ENCODE measurements at places on chromosomes 4 and X.

DNA sequence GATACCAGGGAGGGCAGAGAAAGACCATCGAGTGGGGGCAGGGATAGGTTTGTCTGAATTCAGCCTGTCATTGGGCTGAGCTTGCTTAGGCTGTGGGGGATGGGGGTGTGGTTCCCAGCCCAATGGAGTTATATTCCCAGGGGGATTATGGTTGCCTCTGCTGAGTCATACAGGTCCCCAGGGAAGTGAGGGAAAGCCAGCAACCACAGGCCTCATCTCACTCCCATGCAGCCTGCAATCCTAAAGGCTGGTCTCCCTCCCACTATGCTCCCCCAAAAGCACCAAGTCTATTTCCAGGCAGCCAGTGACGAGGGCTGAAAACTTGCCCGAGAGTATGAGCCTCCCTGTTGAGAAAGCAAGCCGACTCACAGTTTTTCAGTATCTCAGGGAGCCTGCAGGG is 39.3 kb downstream of the AFM start:
- no peak for DNase-seq

DNA sequence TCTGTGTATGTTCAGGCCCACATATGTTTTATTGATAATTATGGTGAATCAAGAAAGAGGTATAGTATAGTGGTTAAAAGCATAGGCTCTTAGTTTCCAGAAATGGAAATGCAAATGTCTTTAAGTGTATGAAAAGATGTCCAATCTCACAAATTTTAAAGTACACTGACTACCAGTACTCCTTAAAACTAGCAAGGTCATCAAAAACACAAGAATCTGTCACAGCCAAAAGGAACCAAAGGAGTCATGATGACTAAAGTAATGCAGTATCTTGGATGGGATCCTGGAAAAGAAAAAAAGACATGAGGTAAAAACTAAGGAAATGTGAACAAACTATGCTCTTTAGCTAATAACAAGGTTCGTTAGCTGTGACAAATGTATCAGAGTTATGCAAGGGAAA is 661 bp upstream of the RBM41 start:
- no peak for DNase-seq

DNA sequence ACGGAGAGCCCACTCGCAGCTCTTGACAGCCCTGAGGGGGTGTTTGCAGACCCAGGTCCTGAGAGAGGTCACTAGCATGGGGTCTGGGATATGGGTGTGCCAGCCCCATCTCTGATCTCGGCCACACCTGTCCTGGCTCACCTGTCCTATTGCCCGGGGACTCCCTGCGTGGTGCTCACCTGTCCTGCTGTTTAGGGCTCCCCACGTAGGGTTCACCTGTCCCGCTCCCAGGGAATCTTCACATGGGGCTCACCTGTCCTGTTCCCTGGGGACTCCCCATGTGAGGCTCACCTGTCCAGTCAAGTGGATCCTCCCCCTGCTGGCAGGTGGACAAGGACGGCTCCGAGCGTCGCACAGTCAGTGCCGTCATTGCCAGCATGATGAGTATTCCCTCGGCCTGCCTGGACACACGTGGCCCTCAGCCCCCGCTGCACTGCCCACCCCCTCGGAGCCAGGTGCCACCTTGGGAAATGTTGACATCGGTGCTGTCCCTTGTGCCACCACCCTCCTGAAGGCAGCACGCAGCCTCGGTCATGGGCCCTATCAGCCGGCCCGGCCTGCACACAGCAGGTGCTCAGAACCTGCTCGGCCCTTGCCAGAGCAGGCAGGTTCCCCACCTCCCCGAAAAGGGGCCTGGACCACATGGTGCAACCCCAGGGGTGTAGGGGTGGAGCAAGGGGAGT is 6.3 kb downstream of the SLC49A3 start:
- no peak for DNase-seq

GRCh38 chr4:74056114-74056857 is 17.8 kb upstream of the CXCL3 start:
- DNase-seq = no peak

DNA sequence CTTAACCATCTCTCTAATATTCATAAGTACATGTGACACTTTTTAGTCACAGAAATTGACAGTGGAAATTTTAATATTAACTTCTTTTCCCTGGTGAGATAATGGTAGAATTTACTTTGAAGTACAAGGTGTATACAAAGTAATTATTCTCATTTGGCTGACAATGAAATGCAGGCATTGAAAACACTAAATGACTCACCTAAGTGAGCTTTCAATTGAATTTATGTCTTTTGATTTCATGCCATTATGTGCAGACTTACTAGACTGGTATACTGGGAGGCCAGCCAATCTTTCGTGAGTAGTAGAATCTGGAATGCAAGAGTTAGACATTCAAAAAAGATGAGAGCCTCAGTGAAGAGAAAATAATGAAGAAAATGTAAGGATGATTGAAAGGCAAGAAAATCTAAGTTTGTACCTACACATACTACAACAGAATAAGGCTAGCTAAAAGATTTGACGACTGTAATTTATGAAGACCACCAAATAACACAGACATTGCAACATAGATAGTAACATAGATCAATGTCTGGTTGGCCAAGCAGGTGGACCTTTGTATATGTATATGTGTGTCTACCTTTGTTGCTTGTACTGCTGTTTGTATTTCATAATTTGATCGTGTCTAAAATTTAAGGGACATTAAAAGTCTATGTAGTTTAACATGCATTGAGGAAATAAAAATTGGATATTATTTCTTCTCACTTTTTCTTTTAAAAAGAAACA is 459.7 kb downstream of the IL15 start:
- no peak for DNase-seq

DNA sequence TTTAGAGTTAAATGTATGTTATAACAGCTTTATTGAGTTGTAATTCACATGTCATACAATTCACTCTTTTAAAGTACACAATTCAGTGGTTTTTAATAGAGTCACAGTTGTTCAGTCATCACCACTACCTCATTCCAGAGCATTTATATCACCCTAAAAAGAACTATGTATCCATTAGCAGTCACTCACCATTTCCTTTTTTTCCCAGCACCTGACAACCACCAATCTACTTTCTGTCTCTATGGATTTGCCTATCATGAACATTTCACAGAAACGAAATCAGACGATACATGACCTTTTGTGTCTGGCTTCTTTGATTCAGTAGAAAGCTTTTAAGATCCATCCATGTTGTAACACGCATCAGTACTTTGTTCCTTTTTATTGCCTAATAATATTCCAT is 52.9 kb upstream of the FRAS1 start:
- DNase-seq = no peak

- no peak for DNase-seq
Measured at GRCh38 chr4:20288047-20288650, 36.4 kb downstream of the SLIT2 start.

DNA sequence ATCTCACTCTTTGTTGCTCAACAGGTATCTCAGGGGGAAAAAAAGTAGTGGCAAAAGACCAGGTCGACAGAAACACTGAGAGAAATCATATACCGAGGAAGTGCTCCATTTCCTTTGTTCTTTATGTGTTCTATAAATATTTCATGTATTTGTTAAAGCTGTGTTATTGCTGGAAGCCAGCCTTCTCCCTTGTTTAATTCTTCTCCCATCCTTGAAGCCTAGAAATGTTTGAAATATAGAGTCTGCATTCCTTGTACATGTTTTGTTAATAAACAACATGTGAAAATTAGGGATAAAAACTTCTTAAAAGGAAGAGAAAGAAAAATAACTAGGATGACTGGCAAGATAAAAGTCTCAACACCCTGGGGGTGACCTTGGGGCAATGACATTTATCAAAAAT is 186.2 kb downstream of the ANKRD50 start:
- no peak for DNase-seq

DNA sequence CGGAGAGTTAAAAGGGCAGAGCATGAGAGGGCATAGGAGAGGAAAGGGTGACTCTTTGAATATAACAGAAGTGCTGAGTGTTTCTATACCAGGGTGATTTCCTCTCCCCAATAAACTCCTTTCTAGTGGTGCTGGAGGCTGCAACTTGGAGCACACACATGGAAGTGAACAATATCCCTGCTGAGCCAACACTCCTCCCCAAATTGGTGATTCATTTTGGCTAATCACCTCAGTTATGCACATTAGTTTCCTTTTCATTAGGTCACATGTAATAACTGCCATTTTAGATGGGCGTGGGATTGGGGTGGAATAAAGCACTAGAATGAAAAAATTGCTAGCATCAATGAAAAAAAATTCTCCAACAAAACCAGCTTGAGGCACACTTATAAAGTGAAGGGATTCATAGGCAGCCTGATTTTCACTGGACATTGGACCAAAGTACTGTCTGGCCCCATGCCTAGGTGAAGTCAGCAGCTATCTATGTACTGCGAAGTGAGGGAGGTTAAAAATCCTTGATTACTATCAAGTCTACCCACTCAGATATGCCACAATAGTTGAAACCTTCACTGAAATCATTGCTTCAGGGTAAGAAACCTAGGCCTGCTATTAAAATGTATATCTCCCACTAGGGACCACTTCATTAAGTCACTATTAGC is 174.0 kb downstream of the GLUD2 start:
- no peak for DNase-seq

- no peak for DNase-seq
Measured at GRCh38 chrX:135307171-135307570, 2.1 kb upstream of the ETDC start.

DNA sequence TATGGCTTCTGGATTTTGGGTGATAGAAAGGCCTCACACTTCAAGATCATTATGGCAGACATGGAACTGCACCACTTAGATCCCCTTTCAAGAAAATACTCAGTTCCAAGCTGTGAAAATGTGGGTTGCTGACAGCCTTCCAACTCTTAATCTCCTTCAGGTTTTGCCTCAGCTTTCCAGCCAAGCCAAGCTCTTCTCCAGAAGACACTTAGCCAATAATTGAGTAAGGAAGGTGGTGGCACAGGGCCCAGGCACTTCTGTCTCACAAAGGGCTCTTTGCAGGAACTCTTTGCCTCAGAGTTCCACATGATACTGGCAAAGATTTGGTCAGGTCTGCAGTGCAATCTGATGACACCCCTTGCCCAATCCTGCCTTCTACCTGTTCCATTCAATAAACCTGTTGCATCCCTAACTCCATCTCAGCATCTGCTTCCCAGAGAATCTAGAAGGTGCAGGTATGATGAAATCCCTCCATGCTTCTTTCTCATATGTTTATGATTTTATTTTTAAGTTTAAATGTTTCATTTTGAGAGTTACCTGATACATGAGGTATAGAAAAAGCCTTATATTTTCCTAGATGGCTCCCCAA is 30.6 kb downstream of the ANXA5 start:
- DNase-seq = no peak

- no peak for DNase-seq
Measured at GRCh38 chr4:26152056-26152455, 168.8 kb upstream of the RBPJ start.

DNA sequence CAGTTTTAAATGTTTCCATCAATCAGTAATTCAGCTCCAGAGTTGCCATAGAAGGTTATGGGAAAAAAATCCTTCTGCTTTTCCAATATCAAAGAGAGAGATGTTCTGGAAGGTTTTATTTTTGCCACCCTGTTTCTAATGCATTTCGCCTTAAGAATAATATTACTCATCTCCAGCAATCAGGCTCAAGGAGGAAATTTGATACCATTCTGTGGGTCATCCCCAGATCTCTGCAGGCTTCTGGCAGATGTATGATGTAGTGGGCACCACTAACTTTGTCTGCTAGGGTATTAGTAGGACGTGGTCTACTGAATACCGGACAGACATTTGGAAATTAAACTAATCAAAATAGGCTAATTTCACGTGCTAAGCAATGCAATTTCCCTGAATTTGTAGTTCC is 645.4 kb upstream of the TENM3 start:
- DNase-seq = no peak

DNA sequence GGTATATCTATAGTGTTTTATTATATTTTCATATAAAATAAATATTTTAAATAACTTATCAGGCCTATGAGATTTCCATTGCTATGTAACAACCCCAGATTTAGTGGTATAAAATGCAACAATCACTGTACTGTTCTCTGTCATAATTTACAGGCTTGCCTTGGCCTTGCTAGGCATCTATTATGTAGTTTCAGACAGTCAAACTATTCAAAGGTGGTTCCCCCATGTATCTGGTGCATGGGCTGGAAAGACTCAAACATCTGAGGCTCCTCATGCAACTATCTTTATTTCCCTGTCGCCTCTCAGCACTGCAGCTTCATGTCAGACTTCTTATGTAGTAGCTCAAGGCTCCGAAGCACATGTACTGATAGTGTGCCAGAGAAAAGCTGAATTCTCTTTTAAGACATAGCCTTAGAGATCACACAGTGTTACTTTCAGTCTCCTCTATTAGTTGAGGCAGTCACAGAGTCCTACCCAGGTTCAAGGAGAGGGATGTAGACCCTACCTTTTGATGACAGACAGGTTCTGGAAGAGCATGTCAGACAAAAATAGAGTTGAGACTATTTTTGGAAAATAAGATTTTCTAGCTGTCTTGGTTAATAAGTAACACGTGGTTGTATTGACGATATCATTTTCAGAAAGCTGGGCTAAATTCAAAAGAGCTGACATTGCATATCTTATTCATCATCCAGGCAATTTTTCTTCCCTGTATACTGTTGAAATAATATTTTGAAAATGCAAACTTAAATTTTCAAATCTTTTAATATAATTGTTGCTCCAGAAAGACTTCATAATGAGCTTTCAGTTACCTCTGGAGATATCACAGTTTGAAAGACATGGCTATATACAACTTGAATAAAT is 19.4 kb downstream of the MTTP start:
- no peak for DNase-seq

GRCh38 chr4:131547506-131547981 is 1601.5 kb upstream of the PCDH10 start:
- DNase-seq = no peak

DNA sequence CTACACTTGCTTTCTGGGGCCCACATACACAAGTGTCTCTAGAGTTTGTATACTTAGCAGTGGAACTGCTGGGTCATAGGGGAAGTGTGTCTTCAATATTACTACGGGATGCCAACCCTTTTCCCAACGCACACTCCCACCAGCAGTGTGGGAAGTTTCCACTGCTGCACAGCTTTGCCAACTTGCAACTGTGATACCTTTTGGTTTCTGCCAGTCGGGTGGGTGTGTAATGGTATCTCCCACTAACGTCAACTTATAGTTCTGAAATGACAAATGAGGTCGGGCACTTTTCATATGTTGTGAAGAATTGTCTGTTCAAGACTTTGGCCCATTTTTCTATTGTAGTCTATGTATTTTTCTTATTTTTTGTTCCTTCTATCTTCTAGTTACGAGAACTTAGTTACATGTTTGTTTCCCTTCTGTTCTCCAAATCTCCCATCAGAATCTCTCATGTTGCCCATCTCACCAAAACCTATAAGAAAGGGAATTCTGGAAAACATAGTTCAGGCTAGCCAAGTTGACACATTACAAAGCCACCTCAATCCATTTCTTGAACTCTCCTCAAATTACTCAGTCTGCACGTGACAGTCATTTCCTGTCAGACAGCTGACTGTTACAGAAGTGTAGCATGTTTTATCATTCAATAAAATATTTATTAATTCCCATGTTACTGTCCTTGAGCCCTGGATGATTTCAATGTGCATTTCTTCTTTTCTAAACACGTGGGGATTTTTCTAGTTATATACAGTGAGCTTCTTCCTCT is 30.7 kb downstream of the PNMA6E start:
- DNase-seq = no peak

GRCh38 chr4:106618956-106619355 is 250.4 kb upstream of the GIMD1 start:
- DNase-seq = no peak

GRCh38 chr4:95466791-95467190 is 82.0 kb downstream of the UNC5C start:
- no peak for DNase-seq

- no peak for DNase-seq
Measured at GRCh38 chr4:75180790-75181776, 248.2 kb downstream of the PARM1 start.

- DNase-seq = no peak
Measured at GRCh38 chr4:175277816-175278215, 359.7 kb downstream of the ADAM29 start.
